Stimulated activated naive CD8-positive, alpha-beta T cell treated with anti-CD3 and anti-CD28 coated beads, Interleukin-15, amount 100 ng/mL, for 72 hours (primary cell): ENCODE measurements at places on chromosomes 1 and 21.

DNA sequence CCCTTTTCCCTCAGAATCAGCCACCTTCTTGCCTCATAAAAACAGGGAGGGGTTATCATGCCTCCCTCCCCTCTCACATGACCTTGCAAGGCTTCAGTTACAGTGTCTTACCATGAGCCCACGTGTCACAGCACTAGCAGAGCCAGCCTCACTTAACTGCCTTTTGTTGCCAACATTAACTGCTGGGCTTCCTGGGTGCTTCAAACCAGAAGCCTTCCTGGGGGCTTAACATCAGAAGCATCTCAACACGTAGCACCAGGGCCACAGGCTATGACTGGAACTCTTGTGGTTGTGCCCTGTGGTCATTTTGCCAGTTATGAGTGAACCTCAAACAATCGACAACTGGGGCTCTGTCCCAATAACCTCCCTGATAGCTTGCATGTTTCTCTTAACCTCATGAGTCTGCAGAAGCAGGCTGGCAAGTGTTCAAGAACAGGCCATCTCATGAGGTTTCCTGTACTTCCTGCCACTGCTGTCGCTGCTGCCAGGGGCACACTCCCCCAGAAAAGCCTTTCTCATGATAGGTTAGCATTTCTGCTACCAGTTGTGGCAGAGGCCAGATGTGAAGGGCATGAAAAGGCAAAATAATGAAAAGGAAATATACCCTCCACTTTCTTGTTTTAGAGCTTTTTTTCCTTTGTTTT lies 132.2 kb downstream of the GLUL start:
- peak; percentile 48 for DNase-seq

DNA sequence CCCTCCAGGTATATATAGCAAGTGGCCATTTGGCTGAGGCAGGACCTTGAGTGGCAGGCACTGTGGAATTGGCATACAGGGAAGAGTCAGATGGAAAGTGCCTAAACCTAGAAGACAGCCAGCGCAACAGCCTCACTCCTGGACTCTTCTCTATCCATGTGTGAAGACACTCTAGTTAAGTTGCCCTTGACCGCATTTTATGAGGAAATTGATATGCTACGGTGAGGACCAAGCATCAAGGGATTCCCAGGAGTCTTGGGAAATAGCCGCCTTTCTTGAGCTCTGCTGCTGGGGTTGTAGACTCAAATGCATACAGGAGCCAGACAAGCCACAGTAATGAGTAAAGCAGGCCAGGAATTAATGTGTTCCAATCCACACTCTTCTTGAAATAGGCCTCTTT lies 145.9 kb upstream of the KAZN start:
- DNase-seq: no peak

GRCh38 chr1:226966683-226967082 lies 26.6 kb downstream of the COQ8A start:
- DNase-seq: no peak

- peak; percentile 50 for DNase-seq
Measured at GRCh38 chr1:150165622-150166612, 16.2 kb downstream of the PLEKHO1 start.

- DNase-seq: no peak
Measured at GRCh38 chr1:33577663-33578062, 105.2 kb downstream of the ZSCAN20 start.

DNA sequence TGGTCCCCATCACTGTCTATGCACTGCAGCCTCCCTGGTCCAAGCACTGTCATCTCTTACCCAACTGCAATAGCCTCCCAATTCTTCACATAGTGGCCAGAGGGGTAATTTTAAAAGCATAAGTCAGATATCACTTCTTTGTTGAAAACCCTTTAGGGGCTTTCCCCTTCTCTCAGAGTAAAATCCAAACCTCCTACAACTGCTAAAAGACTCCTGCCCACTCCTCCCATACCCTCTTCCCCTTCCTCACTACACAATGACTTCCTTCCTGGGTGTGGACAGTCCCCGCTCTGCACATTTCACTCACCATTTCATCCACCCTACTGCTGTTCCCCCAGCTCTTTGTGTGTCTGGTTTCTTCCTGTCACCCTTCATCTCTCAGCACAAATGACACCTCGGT lies 8.3 kb downstream of the MCOLN2 start:
- peak; percentile 34 for DNase-seq

DNA sequence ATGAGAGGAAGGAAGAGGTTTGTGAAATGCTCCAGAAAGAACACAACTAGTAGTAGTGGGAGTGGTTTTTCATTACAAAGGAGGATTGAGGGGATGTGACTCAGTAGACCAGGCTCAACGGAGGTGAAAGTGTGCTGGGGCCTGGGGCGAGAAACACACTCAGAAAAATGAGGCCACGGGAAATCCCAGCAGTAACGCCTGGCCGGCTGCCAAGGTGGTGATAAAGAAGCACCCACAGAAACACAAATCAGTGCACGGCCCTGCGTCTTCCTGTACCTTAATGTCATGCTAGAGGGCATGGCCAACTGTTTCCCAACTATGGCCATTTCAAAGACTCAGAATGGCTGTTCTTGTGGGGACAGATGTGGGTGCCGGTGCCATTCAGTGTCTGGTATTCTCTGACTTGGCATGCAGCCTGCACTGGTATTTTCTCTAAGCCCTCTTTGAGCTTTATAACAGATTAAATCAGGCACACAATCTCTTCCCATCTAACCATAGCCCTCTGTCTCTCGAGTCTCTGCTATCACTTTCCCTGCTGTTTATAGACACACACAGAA lies 38.2 kb downstream of the URB2 start:
- peak; percentile 91 for DNase-seq

DNA sequence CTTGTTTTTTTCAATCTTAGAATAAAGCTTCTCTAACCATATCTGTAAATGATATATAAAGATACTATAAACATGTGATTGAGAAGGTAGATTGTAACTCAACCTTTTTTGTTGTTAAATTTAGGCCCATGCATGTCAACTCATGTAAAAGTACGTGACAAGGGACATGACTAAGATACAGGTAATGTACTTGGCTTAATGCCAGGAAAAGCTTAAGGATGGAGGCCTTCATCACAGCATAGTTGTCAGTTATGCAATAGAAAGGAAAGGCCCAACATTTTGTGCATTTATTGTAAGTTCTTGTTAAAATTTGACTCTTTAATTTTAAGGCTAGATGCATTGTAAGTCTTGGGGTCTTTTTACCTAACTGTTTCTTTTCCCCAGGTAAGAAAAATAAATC lies 305.1 kb downstream of the LTN1 start:
- no peak for DNase-seq

- DNase-seq: no peak
Measured at GRCh38 chr1:95431235-95431634, 197.2 kb downstream of the RWDD3 start.

GRCh38 chr1:215793180-215793579 lies 226.1 kb downstream of the KCTD3 start:
- DNase-seq: no peak

DNA sequence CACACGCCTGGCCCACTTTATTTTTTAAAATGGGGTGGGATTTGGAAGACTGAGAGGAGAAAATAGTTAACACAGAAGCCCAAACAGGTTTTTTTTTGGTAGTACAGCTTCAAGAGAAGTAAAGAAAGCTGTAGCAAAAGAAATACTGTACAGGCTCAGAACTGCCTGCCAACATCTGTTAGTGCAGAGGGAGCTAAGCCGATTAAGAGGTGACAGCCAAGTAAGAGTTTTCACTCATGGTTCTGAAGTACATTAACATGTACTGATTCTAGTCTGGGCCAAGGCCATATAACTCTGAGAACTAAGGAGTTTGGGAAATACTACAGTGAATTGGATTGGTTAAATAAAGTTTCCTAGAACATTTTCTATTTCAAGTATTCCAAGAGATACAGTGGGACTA lies 51.6 kb downstream of the EIF2B3 start:
- no peak for DNase-seq
